ENCODE measurements at places on chromosomes 6 and 20. TPM values are rescaled to one million over a fixed set of nuclear protein-coding genes. Genes with fewer than 3 reads are reported as not detected.

RIPPLY2 gene
- 2.9 TPM for total RNA-seq

COL9A1 gene
- 8.1 TPM for total RNA-seq

COQ3 gene
- 8.7 TPM for total RNA-seq

SLCO4A1 gene
- 2.3 TPM for total RNA-seq

SIRPD gene
- not detected for total RNA-seq

CAGE1 gene
- 0.10 TPM for total RNA-seq

SNAP91 gene
- total RNA-seq = 33.8 TPM

HSPA1L gene
- total RNA-seq = 3.3 TPM

FABP7 gene
- total RNA-seq = 138 TPM

FAM209B gene
- not detected for total RNA-seq

ECT2L gene
- 0.89 TPM for total RNA-seq

TRAPPC3L gene
- 0.33 TPM for total RNA-seq

TDRD6 gene
- total RNA-seq = 0.44 TPM

GRM1 gene
- total RNA-seq = 12.2 TPM

NHLRC1 gene
- 3.5 TPM for total RNA-seq

- DNase-seq = no peak
Measured at GRCh38 chr6:106247733-106248132, 77.8 kb downstream of the ATG5 start.

- no peak for DNase-seq
Measured at GRCh38 chr6:28742668-28743270, 181.0 kb downstream of the TRIM27 start.

GRCh38 chr6:155520078-155520477, 64.4 kb upstream of the NOX3 start:
- DNase-seq = no peak

GRCh38 chr6:83860359-83860755, 868 bp downstream of the CYB5R4 start:
- no peak for DNase-seq

DNA sequence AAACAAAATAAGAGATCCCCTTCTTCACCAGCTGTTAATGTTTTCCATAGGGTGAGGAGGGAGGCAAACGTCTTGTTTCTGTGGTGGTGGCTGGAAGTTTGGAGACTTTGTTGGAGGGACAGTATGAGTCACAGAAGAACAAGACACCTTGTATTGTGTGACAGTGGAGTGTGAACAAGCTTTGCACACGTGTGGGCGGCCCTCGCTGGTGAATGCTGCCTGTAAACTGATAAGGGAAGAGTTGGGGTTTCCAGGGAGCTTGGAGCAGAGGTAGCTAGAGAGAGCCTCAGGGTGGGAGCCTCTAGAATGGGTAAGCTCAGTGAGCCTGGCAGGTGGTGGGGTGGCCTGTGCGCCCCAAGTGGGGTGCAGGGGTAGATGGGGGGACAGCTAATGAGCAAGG, 78.3 kb downstream of the ZDHHC14 start:
- DNase-seq = no peak

- no peak for DNase-seq
Measured at GRCh38 chr6:77856391-77856790, 203.6 kb downstream of the MEI4 start.

DNA sequence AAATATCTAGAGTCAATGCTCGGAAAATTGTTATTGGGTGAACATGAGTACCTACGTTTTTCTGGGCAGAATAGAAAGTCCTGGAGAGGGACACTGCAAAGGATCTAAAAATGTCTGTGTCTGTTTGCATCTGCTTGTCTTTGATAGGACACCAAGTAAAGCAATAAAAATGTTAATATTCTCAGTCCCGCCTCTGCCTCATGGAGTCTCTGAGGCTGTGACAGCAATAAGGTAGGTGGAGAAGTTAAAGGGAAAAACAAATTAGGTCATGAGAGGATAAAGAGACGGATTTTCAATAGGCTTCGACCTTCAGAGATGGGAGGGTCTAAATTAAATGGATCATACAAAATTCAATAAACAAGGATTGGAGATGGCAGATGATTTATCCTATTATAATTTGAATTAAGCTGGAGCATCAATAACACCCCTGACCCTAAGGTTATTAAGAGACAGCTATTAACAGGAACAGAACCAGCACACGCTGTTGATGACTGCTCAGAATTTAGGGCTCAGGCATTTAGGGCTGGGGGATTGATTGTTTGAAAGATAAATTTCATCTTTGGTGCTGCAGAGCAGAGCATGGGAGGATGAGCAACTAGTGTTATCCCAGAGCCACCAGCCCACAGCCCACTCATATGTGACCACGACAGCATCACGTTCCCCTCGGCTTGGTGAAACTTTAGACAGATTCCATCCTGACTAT, 620.3 kb upstream of the CDH4 start:
- DNase-seq = no peak

GRCh38 chr20:20772497-20773085, 60.1 kb upstream of the RALGAPA2 start:
- no peak for DNase-seq

DNA sequence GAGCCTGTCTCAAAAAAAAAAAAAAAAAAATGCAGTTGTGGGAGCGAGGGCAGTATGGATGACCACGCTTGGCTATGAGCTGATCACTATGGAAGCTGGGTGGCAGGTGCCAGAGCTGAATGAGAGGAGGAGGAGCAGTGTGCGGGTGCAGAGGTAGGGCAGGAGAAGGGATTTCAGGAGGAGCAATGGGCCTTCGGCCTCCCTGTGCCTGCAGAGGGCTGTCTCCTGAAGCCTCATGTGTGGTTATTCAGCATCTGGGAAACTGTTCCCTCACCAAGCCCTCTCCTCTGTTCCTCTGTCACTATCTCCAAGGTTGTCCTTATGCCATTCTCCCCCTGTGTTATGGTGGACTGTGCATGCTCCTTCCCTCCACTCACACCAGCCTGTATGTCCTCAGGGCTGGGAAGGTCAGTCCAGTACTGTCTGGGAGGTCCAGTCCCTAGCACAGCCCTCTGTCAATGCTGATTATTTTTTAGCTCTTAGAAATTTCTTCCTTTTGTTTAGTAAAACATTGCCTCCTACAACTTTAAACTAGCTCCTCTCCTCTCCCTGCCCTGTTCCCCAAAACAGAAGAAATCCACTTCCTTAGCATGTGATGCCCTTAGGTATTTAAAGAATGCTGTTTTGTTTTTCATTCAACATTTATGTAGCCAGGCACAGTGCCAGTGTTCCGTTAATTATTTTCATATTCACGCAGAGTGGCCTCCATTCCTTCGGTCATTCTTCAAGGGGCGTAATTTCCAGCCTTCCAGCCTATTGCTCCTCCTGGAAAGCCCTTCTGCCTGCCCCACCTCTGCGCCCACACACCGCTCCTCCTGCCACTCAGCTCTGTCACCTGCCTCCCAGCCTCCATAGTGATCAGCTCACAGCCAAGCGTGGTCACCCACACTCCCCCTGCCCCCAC, 48.9 kb downstream of the CNBD2 start:
- DNase-seq = no peak

DNA sequence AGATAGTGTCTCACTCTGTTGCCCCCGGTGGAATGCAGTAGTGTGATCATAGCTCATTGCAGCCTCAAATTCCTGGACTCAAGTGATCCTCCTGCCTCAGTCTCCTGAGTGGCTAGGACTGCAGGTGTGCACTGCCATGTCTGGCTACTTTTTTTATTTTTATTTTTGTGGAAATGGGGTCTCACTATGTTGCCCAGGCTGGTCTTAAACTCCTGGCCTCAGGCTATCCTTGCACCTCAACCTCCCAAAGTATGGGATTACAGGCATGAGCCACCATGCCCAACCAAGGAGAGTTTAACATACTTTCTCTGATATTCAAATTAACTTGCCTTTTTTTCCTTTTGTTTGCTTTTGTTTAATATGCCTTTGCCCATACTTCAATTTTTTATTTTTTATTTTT, 10.4 kb upstream of the ACTR5 start:
- no peak for DNase-seq

DNA sequence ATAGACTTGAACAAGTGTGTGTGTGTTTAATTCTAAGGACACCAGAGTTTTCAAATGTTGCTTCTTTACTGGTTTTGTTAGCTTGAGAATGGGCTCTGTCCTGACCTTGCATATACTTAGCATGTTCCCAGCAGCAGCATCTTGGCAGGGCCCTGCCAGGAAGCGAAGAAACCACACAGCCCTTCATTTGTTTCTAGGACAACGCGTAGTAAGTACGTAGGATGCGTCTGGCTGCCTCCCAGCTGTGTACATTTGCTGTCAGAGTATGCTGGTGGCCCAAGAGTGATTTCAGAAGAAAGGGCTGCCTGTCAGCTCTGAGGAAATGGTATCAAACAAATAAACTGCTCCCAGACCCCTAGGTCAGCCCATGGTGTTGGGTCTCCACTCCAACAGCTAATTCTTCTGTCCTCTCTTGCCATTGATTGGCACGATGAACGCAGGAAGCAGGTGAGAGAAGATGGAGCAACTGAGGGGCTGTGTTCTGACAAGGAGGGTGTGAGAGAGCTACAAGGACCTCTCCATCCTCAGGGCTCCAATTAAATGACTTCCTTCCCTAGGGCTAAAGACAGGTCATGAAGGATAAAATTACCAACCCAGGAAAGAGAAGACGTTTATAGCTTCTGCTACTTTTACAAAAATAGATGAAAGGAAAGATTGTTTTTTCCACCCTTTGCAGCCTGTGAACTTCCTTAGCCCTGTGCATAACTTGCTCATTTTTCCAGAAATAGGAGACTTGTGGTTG, 55.9 kb upstream of the HDDC2 start:
- peak; percentile 72 for DNase-seq

- DNase-seq = no peak
Measured at GRCh38 chr6:5318617-5319272, 57.4 kb downstream of the FARS2 start.

GRCh38 chr6:15990179-15990578, 138.7 kb upstream of the MYLIP start:
- DNase-seq = no peak

GRCh38 chr20:63686492-63687321, 9.7 kb upstream of the TNFRSF6B start:
- DNase-seq = peak; percentile 70

- DNase-seq = no peak
Measured at GRCh38 chr6:156410649-156411048, 366.5 kb upstream of the ARID1B start.

- peak; percentile 59 for DNase-seq
Measured at GRCh38 chr6:90940812-90941481, 354.1 kb upstream of the MAP3K7 start.

- peak; percentile 96 for DNase-seq
Measured at GRCh38 chr6:4776131-4776492, at the start of gene CDYL. Gene CDYL (plus strand): TSS chr6:4776404. CDS start chr6:4776784, 380 bp downstream.

DNA sequence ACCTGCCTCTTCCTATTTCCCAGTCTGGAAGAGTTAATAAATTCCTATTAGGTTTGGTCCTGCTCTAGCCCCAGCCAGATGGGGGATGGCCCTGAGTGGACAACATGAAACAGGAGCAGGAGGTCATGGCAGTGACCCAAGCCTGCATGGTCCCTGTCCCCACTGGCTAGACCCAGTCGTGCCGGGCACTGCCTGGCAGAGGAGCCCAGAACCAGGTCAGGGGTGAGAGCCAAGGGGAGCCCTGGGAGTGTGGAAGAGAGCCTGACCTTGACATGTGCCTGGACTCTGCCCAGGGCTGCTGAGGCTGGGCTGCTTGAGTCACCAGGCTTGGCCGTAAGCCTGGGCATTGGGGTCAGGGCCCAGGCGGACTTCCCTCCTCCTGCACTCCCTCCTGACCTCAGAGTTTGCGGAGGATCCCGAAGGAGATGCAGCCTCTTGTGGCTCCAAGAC, 3.6 kb downstream of the AVP start:
- no peak for DNase-seq

- no peak for DNase-seq
Measured at GRCh38 chr6:114158411-114158810, 184.4 kb downstream of the HS3ST5 start.

- DNase-seq = no peak
Measured at GRCh38 chr6:160055813-160056212, 65.8 kb upstream of the SLC22A1 start.

DNA sequence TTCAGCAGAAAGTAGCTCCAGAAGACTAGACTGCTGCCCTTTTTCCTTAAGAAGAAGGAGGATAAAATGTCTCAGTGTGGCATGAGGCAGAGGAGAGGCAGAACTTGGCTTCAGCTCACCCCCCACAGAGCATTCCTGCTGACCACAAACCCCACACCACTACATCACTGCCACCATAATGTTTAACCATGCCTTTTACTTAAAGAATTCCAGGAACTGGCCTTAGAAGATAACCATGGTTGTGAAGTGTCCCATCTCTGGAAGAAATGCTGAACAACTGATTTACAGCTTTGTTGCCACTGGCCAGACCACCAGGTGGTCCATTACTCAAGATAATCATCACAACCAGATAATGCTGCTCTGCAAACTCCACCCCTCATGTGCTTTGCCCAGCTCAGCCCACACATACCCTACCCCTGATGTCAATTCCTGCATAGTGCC, 154.1 kb downstream of the CD24 start:
- no peak for DNase-seq

DNA sequence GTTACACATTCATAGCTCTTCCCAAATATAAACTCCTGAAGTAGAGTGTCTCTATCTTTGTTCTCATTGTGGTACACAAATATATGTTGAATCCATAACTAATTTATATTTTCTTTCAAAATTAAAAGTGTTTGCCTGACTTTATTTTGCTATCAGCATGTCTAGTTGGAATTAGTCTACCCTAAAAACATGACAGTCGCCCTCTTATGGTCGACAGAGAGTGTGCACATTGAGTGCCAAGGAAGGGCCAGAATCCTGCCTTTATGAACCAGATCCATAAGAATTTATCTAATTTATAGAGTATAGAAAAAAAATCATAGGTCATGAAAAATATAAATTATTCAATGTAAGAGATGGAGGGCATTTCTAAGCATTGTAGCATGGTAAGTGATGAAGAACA, 12.3 kb upstream of the DEFB112 start:
- no peak for DNase-seq

- DNase-seq = no peak
Measured at GRCh38 chr6:43478008-43478372, 620 bp downstream of the TJAP1 start.

DNA sequence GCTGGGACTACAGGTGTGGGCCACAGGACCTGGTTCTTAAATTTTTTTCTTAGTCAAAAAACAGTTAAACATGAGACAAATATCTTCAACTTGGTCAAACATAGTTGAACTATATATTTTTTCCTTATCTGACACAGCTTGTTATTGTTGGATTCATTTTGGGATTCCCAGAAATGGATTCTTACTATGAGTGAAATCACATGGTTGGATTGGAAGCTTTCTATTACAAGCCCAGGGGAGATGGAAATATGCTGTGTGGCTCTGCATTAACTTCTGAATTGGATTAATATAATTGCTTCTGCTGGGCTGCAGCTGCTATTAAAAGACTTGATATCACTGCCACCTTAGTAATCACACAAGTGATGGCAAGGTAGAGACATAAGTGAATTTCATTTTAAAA, 126.4 kb upstream of the DUSP22 start:
- no peak for DNase-seq

GRCh38 chr6:106620931-106621672, 8.2 kb downstream of the RTN4IP1 start:
- no peak for DNase-seq

GRCh38 chr20:61785567-61785816, 280.2 kb downstream of the TAF4 start:
- DNase-seq = no peak

DNA sequence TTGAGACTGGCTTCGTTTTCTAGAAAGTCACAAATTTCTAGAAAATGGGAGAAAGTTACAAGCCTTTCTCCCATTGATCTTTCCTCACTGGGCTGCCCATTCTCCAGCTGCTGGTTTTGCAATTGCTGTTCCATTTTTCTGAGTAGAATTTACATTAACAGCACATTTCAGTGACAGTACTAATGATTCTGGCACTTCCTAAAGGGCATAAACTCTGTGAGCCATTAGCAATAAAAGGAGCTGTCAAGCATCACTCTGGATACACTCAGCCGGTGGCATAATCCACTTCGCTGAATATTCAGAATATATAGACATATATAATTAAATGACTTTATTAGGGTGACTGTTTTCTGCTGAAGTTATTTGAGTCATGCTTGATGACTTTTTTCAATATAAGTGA, 6.7 kb upstream of the SSTR4 start:
- no peak for DNase-seq
